ENCODE measurements at places on chromosomes 12 and 14.

DNA sequence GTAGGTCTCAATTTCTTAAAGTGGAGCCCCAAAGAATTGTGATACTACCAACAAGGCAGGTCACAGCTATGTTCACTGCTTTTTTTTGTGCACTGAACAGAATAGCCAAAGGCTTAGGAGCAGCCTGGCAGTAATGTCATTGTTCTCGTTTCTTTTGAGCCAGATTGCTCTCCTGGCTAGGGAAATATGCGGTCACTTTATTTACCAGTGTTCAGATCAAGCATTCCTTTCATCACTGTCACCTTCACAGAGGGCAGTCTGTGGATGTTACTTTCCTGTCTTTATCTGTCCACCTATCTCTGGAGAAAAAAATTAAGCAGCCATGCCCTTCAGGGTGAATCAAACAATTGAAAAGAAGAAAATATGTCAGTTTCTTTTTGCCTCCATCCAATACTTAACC is 159.6 kb downstream of the BTG1 start:
- DNase-seq: no peak

DNA sequence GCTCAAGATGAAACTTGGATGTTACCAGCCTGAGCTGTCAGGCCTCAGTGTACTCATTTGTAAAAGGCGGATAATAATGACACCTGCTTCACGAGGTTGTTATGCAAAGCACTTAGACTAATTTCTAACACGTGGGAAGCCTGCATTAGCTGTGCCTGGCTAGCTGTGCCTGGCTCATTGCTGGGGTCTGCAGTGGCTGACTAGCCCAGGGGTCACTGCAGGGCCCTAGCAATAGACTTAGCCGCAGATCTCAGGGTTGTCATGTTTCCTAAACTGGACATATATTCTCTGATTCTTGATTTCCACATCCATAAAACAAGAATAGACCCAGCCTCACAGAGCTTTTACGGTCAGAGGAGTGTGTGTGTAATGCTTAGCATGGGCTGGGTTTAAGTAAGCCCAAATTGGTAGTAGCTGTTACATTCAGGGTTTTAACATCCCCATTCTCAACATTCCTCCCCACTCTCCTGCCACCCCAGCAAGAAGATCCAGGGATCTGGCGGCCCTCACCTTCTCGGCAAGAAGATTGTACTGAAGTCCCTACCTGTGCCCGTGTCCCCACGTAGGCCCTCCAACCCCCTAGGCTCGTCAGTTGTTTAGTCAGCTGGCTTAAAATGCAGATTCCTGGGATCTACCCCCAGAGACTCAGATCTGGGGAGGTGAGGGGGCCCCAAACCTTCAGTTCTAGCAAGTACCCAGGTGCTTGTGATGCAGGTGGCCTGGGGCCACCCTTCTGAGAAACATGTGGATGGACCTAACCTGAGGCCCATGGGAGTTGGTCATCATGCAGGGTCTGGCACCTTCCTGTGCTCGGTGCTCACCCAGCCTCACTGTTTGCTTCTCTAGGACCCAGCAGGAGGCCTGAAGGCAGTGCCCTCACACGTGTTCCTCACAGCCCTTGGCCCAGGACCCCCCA is 8.6 kb downstream of the NR4A1 start:
- DNase-seq: no peak

GRCh38 chr14:62665286-62665685 is 380.0 kb downstream of the KCNH5 start:
- no peak for DNase-seq

DNA sequence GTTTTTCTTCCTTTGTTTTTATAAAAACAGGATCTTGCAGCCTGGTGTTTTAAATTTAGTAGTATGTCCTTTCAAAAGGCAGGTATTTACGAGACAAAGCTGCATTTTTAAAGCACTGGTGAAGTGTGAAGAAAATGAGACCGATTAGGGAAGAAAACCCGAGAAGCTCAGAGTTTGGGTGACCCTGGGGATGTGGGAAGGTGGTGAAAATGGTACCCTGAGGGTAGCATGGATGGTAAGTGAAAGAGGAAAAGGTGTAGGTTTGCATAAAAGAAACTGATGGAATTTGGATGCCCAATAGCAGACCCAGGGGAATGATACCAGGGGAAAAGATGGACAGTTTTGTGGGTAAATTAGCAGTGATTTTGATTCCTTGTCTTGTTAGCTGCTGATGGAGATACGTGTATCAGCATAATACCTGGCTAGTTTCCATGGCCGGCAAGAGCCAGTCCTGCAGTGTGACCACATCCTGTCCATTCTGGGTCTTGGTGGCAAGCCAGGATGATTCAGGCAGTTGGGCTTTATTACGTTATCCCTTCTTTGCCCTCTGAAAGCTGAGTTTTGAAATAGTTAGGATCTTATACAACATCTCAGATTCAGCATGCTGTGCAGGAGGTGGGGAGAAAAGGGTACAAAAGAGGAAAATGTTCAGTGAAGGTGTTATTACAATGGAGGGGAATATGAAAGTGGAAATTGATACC is 8.9 kb downstream of the BICD1 start:
- peak; percentile 98 for DNase-seq

DNA sequence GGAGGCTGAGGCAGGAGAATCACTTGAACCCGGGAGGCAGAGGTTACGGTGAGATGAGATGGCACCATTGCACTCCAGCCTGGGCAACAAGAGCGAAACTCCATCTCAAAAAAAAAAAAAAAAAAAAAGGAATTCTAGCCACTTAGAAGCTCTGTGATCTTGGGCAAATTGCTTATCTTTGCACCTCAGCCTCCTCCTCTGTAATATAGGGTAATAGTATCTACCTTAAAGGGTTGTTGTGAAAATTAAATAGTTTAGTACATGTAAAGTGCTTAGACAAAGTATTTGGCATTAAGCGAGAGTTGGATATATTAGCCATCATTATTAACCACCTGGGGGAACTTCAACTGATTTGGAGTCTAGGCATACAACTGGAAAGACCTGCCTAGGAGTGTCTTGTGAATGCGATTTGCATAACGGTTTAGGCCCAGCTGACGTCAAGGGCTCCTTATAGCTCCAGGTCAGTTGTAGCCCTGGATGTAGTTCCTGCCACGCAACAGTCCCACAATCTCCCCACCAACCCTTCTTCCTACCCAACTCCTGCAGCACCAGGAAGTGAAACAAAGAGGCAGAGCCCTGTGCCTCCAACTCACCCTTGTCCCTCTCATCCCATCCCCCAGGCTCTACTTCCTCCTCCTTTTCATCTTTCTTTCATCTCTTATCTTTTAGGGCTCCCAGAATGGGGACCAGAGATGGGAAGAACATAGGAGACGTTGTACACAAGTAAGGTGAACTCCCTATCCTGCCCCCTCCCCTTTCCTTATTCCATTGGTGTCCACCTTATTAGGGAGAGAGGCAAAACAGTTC is 2.1 kb upstream of the IL23A start:
- no peak for DNase-seq

DNA sequence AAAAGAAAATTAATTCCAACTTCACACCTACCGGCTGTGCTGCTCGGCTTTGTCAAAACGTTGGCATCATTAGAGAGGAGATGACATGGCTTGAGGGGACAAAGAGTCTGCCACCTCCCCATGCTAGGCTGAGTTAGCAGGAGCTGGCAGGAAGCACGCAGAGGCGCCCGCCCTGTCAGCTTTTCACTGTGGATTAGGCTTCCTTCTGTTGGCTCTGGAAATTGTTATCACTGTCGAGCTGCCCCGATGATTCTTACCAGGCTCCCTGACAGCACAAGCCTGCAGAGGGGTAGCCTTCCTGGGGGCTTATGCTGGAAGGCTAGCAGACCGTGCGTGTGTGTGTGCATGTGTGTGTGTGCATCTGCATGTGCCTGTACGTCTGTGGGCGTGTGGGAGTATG is 490.9 kb upstream of the TBX3 start:
- no peak for DNase-seq

- no peak for DNase-seq
Observed at GRCh38 chr12:123502163-123502704, 31.3 kb downstream of the RILPL1 start.

Data from AG04449 (cell line).